ENCODE measurements at places on chromosomes 12 and 14. TPM values are rescaled to one million over a fixed set of nuclear protein-coding genes. Genes with fewer than 3 reads are reported as not detected.
A peak's percentile ranks its signal among the peaks of the same experiment; 100 is the strongest.

AGAP2 gene
- 0.13 TPM for polyA plus RNA-seq

HAL gene
- not detected for polyA plus RNA-seq

RHOJ gene
- 4.0 TPM for polyA plus RNA-seq

LRRIQ1 gene
- polyA plus RNA-seq: 2.4 TPM

ACSM4 gene
- polyA plus RNA-seq: not detected

IRAK3 gene
- polyA plus RNA-seq: 1.2 TPM

SIX6 gene
- polyA plus RNA-seq: not detected

ATXN3 gene
- polyA plus RNA-seq: 17.2 TPM

GPRC5D gene
- not detected for polyA plus RNA-seq

SARNP gene
- 109 TPM for polyA plus RNA-seq

GPHN gene
- polyA plus RNA-seq: 62.0 TPM

DNA sequence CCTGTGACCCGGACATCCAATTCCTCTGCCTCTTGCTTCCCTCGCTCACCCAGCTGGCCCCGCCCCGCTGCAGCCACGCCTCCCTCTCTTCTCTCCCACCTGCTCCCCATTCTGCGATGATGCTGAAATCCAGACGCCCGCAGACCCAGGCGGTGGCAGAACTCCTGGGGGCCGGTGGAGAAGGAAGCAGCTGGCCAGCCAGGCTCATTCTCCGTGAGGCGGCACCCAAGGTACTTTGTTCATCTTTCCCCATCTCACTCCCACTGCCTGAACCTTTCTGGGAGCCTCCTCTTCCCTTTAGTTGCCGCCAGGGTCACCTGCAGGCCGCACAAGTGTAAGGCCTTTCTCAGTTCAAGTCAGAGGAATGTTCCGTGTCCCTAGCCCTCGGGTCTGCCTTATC is 35.7 kb downstream of the FOXN4 start:
- H3K4me3 ChIP-seq: no peak overlapping the region
- no peaks in the 10 kb centered on the region for H3K4me1 ChIP-seq
- H3K36me3 ChIP-seq: no peaks in the 10 kb centered on the region
- no peaks in the 10 kb centered on the region for H3K27me3 ChIP-seq
- DNase-seq: peak; percentile 19
- no peak overlapping the region for H3K27ac ChIP-seq

- H3K27ac ChIP-seq: no peak overlapping the region
- no peak overlapping the region for H3K4me3 ChIP-seq
- DNase-seq: no peak
- no peaks in the 10 kb centered on the region for H3K36me3 ChIP-seq
- no peaks in the 10 kb centered on the region for H3K27me3 ChIP-seq
Measured at GRCh38 chr12:32821710-32822109, 66.0 kb upstream of the YARS2 start.

DNA sequence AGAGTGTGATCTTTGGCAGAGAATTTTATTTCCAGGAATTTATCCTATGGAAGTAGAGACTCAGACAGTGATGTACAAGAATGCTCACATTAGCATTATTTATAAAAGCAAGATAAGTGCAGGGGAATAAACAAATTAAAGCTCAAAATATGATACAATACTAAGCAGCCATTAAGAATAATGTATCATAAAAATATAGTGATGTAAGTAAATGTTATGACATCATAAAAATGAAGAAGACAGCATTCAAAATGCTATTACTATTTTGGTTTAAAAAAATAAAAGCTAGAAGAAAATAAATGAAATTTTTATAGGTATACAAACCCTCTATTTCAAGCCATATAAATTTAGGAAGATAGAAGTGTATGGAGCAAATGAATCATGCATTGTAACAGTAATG is 17.1 kb downstream of the PLCZ1 start:
- no peaks in the 10 kb centered on the region for H3K4me1 ChIP-seq
- no peak overlapping the region for H3K27ac ChIP-seq
- no peaks in the 10 kb centered on the region for H3K27me3 ChIP-seq
- H3K36me3 ChIP-seq: no peaks in the 10 kb centered on the region
- no peak overlapping the region for H3K4me3 ChIP-seq

DNA sequence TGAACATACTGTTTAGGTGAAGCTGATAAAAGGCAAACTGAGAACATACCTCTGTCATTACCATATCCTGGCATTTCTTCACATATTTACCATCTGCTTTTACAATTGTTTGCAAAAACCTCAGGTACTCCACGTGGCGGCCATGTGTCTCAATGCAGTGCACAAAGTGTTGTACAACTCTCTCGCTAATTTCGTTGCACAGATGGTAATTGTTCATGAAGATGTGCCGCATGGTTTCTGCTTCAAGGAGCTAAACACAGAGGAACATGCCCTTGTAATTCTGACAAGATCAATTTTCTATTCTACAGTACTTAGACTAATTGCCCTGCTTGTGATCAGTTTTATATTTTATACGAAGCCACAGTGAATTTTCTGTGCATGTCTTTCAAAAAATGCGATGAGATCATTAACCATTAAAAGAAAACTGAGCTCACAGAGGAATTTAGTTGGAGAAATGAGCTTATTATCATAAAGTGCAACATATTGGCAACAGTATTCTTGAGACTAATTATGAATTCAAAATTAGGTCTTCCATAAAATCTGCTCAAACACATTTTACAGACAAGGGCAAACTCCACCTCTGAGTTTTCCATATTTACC is 233.8 kb downstream of the ITPR2 start:
- no peak for DNase-seq
- no peaks in the 10 kb centered on the region for H3K27me3 ChIP-seq
- no peak overlapping the region for H3K4me3 ChIP-seq
- H3K36me3 ChIP-seq: peaks cover 12% of the 10 kb centered on the region
- no peak overlapping the region for H3K27ac ChIP-seq

- H3K27me3 ChIP-seq: no peaks in the 10 kb centered on the region
- no peak overlapping the region for H3K27ac ChIP-seq
- no peak overlapping the region for H3K4me3 ChIP-seq
- peaks cover 23% of the 10 kb centered on the region for H3K4me1 ChIP-seq
- no peak for DNase-seq
Measured at GRCh38 chr14:52048116-52048515, 20.7 kb downstream of the NID2 start.

DNA sequence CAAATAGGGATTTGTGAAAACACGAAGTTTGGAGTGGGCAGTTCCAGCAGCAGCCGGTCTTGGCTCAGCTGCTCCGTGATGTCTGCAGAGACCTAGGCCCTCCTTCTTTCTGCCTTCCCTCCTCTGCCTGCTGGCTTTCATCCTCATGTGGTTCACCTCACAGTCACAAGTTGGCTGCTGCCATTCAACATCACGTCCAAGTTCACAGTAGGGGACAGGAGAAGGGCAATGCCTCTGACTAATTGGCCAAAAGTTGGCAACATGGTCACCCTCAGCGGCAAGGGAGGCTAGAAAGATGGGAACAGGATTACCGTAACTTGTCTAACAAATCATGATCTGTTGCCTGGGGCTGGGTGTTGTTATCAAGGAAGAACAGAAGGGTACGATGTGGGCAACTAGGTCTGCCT is 7.8 kb upstream of the CACNA2D4 start:
- no peak overlapping the region for H3K4me3 ChIP-seq
- H3K27ac ChIP-seq: no peak overlapping the region
- H3K4me1 ChIP-seq: no peaks in the 10 kb centered on the region
- no peaks in the 10 kb centered on the region for H3K36me3 ChIP-seq

GRCh38 chr12:18849761-18850160 is 111.8 kb downstream of the CAPZA3 start:
- H3K36me3 ChIP-seq: no peaks in the 10 kb centered on the region
- no peaks in the 10 kb centered on the region for H3K4me1 ChIP-seq
- no peak for DNase-seq
- H3K27ac ChIP-seq: no peak overlapping the region

DNA sequence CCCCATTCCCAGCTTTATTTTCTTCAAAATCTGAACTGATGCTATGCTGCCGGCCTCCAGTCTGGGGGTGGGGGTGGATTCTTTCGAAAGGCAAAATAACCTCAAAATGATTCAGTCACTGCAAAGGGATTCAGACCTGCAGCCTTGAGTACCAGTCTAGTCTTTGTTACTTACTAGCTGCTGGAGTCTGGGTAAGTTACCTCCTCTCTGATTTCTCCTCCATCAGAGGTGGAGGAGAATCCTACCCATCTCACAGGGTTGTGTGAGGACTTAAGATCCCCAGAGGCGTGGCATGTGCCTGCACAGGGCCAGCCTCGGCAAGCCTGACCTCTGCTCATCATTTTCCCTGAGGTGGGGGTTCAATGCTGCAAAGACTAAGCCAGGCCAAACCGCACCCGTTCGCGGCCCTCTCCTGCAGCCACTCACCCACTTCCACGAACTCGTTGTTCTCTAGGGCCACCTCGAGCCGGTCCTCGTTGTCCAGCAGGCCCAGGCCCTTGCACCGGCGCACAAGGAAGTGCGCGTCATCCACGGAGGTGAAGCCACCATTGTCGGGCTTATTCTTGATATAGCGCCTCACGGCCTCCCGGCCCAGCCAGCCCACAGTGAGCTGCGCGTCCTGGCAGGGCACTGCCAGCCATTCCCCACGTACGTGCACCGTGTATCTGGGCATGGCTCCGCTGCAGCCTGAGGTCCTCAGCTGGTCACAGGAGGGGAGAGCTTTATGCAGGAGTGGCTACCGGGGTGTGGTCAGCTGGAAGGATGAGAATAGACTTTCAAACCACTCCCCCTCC is 709 bp downstream of the HAL start:
- H3K27me3 ChIP-seq: no peaks in the 10 kb centered on the region
- DNase-seq: no peak
- H3K4me1 ChIP-seq: no peaks in the 10 kb centered on the region
- no peaks in the 10 kb centered on the region for H3K36me3 ChIP-seq
- no peak overlapping the region for H3K27ac ChIP-seq

- no peaks in the 10 kb centered on the region for H3K27me3 ChIP-seq
- no peaks in the 10 kb centered on the region for H3K36me3 ChIP-seq
- peak overlapping the region; percentile 33 for H3K27ac ChIP-seq
- peak; percentile 73 for DNase-seq
Measured at GRCh38 chr14:69335371-69335771, 62.7 kb downstream of the ERH start.

DNA sequence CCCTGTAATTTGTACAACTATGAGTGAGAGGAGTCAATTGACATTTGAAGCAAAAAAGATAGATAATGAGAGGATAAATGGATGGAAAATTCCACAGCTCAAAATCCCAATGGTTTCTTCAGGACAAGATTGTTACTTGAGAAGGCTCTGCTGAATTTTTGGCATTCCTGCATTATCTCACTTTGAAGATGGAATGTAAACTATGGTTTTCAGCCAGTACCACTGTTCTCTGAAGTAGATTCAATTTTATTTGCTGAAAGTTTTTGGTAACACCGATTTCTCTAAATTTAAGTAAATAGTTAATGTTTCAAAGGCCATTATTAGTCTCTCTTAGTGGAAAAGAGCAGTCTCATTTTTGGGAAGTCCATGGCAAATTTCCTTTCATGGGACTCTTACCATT is 121.9 kb upstream of the SLC38A2 start:
- H3K36me3 ChIP-seq: no peaks in the 10 kb centered on the region
- DNase-seq: no peak
- H3K4me1 ChIP-seq: no peaks in the 10 kb centered on the region

DNA sequence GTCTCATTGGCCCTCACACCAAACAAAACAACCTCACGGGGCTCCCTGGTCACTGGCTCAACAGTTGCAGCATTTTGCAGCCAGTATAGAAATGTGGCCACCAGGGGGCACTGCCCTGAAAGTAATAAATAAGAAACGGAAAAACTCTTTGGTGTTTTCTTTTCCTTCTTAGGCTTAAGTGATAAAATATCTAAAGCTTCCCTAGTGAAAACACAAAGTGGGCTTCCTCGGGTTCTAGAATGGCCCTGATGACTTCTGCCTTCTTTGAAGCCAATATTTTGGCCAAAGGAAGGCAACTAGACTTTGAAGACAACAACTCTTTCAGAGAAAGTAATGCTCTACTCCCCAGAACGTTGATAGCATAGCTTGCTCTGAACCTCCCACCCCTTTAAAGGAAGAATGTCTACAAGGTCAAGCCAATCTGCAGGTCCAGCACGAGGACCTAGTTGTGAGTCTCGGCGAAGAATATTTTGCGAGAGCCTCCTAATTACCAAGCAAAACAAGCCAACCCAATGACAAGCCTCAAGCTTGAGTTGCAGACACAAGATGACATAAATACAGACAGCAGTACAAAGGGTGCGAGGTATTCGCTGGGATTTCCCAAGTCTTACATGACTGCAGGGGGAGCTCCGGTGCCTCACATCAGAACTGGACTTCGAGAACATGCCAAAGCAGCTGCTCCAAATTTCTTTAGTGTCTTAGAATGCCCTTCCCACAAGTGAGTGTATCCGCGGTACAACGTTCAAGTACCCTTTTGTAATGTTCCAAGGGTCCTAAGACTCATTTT is 2.6 kb downstream of the ITPK1 start:
- H3K27ac ChIP-seq: peak overlapping the region; percentile 43
- no peaks in the 10 kb centered on the region for H3K27me3 ChIP-seq
- DNase-seq: peak; percentile 90
- peaks cover 22% of the 10 kb centered on the region for H3K4me1 ChIP-seq
- no peaks in the 10 kb centered on the region for H3K36me3 ChIP-seq

DNA sequence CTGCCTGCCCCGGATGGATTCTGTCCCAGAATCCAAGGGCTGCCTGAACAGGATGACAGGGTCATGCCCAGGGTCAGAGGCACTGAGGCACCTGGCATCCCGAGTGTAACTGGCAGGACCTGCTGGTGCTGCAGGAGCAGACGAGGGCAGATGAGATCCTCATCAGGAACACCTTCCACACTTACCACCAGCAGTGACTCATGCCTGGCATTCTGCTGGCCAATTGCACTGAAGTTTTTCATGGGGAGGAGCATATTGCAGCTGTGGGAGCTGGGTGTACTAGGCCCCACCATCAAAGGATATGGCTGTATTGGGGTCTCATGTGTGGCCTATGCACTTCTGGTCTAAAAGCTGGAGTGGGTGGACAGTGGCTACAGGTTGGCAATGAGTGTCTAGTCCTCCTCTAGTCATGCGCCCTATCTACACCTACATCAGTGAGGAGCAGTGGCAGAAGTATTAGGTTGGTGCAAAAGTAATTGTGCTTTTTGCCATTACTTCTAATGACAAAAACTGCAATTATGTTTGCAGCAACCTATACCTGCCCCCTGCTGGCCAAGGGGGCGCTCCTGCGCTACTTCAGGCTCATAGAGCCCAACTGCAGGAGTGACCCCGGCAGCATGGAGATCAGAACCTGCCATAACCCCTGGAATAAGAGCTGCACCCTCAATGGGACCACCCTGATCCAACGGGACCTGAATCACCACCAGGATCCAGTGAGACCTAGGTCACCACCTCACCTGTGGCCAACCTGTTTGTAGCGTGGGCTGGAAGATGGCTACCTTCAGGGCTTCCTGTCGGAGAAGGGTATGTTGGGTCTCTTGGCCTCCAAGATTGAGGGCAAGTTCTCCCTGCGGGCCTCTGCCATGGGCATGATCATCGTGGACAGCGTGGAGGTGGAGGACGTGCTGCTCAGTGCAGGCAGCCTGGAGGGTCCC is 8.0 kb upstream of the C12orf42 start:
- H3K27ac ChIP-seq: no peak overlapping the region
- H3K4me1 ChIP-seq: no peaks in the 10 kb centered on the region
- no peaks in the 10 kb centered on the region for H3K27me3 ChIP-seq
- no peak overlapping the region for H3K4me3 ChIP-seq
- no peak for DNase-seq
- H3K36me3 ChIP-seq: no peaks in the 10 kb centered on the region

GRCh38 chr12:93583627-93584392 is 11.3 kb downstream of the SOCS2 start:
- no peak for DNase-seq
- no peaks in the 10 kb centered on the region for H3K36me3 ChIP-seq
- no peak overlapping the region for H3K27ac ChIP-seq
- H3K4me1 ChIP-seq: no peaks in the 10 kb centered on the region
- H3K27me3 ChIP-seq: no peaks in the 10 kb centered on the region
- no peak overlapping the region for H3K4me3 ChIP-seq
